ENCODE measurements at places on chromosomes 13 and 19.

DNA sequence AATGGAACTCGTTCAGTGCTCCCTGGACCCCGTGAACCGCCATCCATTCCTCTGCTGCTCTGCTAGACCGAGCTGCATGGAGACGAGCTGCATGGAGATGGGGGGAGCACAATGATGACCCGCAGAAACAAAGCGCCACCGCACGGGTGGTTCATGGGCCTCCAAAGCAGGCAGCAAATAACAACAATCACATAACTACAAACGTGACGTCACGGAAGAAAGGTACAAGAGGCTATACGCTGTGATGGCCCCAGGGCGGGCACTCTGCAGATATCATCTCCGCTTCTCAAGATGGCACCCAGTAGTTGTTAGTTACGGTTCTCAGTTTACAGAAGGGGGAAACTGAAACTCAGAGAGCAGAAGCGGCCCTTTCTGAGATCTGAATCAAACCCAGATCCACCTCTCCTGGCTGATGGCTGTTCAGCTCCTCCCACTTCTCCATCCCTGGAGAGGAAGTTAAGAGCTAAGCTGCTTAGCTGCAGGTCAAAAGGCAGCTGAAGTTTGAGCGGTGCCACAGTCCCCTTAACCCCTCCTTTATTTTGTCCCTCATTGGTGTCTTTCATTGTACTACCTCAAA is 1.7 kb downstream of the ATP13A1 start:
- DNase-seq, result no peak

GRCh38 chr19:324716-325115 is 19.9 kb downstream of the MIER2 start:
- DNase-seq, result no peak

DNA sequence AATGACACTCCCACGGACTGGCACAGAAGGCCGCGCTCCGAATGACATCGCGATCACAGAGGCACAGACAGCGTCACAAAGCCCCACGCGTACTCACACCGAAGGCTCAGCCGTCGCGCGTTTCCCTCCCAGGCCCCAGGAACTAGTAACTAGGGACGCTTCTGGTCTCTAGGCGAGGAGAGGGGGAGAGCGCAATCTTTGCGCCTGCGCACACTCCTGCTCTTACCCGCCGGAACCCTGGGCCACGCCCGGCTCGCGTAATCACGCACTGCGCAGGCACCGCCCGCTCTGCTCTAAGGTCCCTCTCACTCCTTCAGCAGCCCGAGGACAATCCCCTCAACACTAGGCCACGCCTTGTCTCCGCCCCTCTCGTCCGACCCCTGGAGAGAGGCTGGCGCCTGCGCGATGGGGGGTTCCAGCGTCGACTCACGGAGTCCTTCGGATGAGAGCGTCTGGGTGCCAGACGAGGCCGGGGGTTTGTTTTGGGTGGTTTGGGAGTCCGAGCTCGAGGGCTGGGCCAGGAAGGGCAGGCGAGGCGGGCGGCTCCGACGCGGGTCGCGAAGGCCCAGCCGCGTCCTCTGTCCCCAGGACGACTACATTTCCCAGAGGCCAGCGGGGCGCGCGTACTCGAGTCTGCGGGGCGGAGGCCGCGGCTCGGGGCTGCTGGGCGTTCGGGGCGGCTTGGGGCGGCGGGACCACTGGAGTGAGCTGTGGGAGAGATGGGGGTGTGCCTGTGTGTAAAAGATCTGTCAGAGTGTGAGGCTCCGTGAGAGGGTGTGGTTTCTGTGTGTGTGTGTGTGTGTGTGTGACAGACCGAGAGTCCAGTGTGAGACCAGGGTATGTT is at the start of gene ZNF471:
Gene ZNF471 (plus strand): TSS at position 410 of the 844 bp plus-strand sequence. CDS start 3,717 bp downstream, outside the sequence.
- peak; percentile 97 for DNase-seq

GRCh38 chr19:9941671-9942070 is 5.4 kb upstream of the OLFM2 start:
- no peak for DNase-seq

GRCh38 chr19:45952686-45953505 is 20.8 kb downstream of the NOVA2 start:
- DNase-seq, result no peak

DNA sequence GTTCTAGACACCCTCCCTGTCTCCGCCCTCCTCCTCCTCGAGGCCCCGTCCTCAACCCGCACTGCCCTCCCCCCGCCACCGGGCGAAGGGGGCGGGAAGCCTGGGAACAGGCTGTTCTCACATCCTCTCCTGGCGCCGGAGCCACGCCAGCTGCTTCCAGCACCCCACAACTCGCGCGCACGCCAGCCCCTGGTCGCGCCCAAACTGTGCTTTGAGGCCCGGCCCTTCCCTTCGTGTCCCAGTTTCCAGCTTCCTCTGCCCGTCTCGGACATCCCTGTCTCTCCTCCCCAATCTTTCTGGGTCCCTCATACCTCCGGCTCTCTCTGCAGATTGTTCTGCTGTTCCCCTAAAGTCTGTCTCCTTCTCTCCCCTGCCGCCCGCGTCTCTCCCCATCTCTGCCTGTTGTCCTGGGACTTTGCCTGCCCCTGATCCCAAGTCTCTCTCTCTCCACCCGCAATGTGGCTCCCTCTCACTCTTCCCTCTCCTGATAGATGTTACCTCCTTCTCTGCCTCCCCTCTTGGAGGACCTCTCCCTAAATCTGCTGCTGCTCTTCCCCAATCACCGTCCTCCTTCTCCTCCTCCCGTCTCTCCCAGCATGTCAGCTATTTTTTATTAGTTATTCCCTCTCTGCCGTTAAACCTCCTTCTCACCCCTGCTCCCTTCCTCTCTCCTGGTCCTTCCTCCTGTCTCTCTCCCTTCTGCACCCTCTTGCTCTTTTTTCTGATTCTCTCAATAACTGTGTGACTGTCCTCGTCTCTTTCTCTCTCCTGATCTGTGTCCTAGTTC is 14.2 kb downstream of the DPF1 start:
- peak; percentile 19 for DNase-seq

DNA sequence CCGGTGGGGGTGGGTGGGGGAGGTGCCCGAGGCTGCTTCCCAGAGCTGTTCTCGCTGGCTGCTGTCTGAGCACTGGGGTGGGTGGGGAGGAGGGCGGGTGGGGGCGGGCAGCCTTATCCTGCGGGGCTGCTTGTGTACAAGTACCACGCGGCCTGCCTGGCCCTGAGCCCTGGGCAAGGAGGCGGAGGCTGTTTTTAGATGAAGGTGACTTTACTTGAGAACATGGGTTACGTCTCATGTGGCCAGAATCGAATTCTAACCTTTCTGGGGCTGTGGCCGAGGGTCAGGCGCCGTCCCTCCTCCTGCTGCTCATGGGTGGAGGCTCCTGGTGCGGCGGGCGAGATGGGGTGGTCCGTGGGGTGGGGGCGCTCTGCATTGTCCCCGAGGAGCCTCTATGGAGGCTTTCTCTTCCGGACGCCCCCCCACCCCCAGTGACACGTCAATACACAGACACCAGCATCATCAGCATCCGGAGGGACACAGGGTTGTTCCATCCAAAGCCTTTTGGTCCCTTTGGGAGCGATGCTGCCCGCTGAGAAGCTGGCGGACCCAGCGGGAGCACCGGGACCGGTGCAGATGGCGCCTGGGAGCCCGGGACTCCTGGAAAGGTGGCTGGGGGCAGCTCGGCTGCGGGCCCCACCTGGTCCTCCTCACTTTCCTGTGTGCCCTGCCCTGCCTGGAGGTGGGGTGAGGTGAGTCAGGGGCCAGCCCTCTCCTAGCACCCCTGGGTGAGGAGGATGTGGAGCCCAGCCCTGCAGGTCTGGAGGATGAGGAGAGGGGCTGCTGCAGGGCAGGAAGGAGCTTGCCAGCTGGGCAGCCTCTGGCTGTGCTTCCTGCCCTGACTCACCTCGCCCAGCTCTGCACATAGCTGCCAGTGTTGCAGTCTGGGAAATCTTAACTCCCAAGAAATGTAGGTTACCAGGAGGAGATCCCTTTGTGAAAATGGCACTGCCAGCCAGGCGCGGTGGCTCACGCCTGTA is 3.4 kb downstream of the BSG start:
- no peak for DNase-seq

DNA sequence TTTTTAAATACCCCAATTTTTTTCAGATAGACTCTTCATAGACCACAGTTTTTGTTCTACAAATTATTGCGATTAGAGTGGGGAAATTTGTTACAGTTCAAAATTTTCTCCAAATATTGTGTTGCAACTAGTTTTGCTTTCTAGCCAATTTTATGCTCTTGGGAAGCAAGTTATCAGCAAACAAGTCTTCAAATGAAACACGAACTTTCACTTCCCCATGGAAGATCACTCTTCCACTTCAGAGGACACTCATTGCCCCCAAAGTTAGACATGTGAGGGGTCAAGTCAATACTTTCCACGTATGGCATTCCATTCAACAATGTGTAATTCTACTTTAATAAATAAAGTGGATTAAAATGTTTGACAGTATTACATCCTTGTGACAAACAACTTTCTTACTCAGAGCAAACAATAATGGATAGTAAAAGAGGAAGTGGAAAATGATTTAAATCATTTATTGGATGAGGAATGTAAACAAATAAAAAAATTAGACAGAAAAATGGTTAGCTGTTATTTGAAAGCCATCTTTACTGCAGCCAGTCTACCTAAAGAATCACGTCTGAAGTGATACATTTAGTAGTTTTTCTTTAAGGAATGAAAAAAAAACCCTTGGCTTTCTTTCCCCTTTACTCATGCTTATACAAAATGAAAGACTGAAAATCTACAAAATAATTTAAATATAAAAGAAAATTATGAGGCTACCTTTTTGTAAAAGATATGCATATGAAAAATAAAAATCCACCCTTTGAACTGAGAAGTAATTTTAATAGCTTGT is 41.2 kb upstream of the TNFSF11 start:
- DNase-seq, result no peak

DNA sequence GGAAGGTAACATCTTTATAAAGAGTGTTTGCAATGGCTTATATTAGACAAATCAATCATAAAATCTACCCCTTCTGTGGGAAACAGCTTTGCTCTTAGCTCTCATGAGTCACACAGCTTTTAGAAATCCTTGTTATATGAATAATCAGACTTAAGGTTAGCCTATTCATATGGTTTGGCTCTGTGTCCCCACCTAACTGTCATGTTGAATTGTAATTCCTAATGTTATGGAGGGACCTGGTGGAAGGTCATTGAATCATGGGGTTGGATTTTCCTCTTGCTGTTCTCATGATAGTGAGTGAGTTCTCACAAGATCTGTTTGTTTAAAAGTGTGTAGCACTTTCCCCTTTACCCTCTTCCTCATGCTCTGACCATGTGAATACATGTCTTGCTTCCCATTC is 704.2 kb upstream of the KLHL1 start:
- no peak for DNase-seq

DNA sequence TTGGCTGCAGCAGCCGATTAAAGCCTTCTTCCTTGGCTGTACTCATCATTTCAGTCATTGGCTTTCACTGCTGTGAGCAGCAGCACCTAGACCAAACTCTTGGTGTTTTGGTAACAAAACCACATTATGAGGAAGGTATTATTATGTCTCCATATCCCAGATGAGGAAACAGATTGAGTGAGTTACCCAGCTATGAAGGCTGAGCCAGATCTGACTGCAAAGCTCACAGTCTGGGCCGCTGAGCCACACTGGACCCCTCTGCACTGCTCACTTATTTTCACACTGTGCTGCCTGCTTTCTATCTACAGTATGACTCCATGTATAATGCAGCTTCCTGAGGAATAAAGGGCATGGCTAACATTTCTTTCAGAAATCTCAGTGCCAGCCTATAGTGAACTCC is 24.5 kb downstream of the CRYL1 start:
- no peak for DNase-seq

GRCh38 chr19:7292950-7293761 is 1.1 kb downstream of the INSR start:
- DNase-seq, result no peak

GRCh38 chr19:48991873-48992580 is 1.1 kb downstream of the GYS1 start:
- DNase-seq, result no peak

- no peak for DNase-seq
These were observed 2.4 kb downstream of the TEX101 start for GRCh38 chr19:43416951-43417623.

- DNase-seq, result no peak
These were observed 5.3 kb downstream of the NCAN start for GRCh38 chr19:19217099-19217498.

- DNase-seq, result no peak
These were observed 679 bp downstream of the ZNF471 start for GRCh38 chr19:56508290-56508778.

DNA sequence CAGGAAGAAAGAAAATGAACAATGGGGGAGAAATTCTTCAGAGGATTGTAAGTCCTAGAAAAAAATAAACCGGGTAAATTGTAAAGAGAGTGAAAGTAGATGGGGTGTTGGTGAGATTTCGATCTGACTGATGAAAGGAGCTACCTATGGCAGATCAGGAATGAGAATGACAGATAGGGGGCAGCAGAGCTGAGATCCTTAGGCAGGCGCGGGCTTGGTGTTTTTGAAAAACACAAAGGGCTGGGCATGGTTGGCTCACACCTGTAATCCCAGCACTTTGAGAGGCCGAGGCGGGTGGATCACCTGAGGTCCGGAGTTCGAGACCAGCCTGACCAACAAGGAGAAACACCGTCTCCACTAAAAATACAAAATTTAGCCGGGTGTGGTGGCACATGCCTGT is 1468.6 kb upstream of the SLC10A2 start:
- DNase-seq, result no peak

DNA sequence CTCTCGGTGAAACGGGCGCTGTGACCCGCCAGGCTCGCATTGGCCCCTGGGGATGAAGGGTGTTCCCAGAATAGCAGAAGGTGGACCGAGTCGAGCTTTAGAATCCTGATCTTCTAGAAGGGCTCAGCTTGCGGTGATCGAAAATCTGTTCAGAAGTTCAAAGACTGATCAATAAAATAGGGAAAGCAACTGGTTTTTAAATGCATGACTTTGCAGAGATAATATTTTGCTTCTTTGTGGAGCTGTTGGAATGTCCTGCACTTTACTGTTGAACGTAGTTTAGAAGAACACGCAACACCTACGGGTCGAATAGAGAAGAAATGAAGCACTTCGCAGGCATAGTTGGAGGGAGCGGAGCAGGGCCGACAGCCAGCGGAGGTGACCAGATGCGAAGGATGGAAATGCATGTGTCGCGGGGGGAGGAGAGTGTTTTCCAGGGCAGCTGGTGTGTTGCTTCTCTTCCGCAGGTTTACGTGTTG is 766 bp downstream of the CEBPG start:
- peak; percentile 28 for DNase-seq

DNA sequence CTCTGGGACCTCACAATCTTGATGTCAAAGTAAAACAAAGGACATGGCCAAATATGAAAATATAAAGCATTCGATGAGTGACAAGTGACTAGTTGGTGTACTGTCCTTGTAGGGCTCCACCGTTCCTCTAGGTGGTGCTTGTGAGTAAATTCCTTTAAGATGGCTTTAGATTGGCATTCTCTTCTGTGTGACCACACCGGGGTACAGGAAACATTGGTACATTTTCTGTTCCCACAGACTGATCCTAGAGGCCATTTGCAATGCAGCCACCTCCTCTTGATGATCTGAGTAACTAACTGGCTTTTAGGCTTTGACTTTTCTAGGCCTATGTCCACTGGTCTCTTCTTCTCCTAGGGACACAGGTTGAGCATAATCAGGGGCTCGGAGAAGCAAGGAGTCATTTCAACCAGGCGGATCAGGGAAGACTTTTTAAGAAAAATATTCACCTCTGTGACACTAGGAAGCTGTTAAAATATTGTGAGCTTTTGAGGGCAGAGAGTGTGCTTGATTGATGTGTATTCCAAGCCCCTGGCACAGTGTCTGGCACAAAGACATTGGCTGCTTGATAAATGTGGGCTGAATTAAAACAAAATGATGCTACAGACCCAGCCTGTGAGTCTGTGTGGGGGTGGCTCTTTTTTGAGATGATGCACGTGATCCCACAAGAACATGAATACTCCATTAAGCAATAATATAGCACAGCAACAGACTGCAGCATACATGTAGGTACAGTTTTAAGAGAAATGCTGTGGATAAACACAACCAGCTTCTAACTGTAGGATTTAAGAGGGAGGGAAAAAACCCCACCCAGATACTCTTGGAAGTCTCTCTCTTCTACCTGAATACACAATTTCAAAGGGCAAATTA is 21.0 kb downstream of the EPSTI1 start:
- peak; percentile 18 for DNase-seq
